LoVo (cell line): ENCODE measurements at places on chromosomes 2 and 18.

GRCh38 chr18:4060427-4061281 is 394.5 kb downstream of the DLGAP1 start:
- no peak for DNase-seq

DNA sequence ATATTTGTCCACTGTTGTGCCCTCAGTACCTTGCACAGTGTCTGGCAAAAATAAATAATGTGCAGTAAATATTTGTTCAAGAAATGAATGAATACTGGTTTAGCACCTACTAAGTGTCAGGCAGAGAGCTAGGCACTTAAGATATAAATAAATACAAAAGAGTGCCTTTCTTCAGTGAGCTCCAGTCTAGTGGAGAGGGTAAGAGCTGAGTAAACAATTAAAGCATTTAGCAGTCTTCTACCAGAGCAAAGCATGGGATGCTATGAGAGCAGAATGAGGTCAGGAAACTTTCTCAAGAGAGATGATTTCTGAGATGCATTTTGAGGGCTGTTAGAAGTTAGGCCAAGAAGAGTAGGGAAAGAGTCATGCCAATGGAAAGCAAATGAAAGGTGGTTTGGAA is 314.7 kb downstream of the DSC3 start:
- DNase-seq, result no peak

DNA sequence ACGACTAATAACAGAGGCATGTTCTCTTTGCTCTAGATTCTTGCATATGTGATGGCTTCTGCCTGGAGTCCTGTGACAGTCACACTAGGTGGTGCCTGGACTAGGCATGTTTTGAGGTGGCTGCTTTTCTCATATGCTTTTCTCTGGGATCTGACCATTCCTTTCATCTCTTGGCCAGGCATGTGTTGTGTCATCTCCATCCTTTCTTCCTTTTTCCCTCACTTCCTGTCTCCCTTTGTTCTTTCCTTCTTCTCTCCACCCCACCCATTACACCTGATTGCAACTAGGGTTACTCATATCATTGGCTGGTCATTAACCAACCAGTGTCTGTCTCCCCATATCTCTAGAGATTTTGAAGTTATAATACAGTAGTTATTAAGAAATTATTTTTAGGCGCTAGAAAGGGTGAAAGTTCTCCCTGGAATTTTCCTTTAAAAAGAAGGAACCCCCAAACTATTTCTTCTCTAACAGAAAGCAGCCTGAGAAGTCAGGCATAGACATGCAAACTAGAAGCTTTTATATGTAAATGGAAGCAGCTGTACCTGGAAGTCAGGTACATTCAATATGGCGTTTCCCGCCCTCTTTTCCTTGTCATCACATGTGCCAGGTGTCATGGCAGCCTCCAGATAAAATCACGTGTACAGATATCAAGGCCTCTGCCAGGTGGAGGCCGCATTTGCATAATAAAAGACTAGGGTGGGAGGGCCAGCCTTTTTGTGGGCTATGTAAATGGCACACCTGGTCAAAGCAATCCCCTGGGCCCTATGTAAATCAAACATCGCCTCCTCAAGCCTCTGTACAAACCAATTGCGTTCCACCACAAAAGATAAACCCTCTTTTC is 220.4 kb upstream of the MEX3C start:
- no peak for DNase-seq

- DNase-seq, result no peak
Measured at GRCh38 chr18:23066060-23066459, 69.2 kb upstream of the CABLES1 start.

GRCh38 chr2:37866171-37866934 is 58.7 kb upstream of the RMDN2 start:
- no peak for DNase-seq
